Adrenal gland (tissue), 19 donors: ENCODE measurements at places on chromosomes 16 and 17.

- DNase-seq = no peak
These were observed 10.8 kb downstream of the NGFR start for GRCh38 chr17:49505854-49506253.

DNA sequence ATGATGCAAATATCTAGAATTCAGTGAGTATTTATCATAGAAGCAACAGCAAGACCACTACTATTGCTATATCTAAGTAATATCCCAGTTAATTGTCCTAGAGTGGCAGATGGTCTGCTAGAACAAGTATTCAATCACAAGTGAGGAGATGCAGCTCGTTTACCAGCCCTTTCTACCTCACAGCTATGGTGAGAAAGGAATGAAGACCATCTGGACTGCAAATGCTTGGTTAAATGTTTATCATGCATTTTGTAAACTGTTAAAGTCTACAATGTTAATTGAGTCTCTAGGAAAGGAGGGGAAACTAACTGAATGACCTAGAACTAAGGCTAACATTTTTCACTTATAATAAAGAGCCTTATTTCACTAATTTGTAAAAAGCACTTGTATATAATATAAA lies 52.5 kb downstream of the CNOT1 start:
- no peak for DNase-seq

GRCh38 chr17:48564188-48565021 lies 13.7 kb downstream of the HOXB4 start:
- DNase-seq = peak; percentile 36

- no peak for DNase-seq
These were observed 17.2 kb upstream of the OSGIN1 start for GRCh38 chr16:83935858-83936255.

GRCh38 chr17:41975099-41976083 lies 8.8 kb downstream of the CNP start:
- DNase-seq = peak; percentile 57

DNA sequence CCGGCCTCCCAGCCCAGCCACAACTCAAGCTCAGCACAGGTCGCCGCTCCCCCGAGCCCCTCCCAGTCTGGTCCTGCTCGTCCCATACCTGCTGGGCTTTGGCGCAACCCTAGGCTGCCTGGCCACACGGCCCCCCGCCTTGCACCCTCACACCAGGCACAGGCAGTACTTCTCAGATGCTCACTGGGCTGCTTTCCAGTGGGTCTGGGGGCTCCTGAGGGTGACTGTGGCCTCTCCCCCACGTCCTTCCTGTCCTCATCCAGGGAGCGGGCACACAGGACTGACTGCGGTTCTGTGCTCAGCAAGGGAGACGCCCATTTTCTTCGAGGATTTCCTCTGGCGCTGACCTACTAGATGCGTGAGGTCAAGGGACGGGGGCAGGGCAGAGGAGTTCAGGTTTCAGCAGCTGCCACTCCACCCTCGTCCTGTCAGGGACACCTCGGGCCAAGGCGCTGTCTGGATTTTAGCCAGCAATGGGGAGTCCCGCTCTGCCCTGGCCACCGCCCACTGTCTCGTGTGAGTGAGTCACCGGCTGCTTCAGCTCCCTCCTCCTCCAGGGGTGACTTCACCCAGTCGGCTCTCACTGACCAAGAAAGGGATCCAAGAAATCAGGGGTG lies 115.8 kb downstream of the NPIPB11 start:
- DNase-seq = peak; percentile 97

DNA sequence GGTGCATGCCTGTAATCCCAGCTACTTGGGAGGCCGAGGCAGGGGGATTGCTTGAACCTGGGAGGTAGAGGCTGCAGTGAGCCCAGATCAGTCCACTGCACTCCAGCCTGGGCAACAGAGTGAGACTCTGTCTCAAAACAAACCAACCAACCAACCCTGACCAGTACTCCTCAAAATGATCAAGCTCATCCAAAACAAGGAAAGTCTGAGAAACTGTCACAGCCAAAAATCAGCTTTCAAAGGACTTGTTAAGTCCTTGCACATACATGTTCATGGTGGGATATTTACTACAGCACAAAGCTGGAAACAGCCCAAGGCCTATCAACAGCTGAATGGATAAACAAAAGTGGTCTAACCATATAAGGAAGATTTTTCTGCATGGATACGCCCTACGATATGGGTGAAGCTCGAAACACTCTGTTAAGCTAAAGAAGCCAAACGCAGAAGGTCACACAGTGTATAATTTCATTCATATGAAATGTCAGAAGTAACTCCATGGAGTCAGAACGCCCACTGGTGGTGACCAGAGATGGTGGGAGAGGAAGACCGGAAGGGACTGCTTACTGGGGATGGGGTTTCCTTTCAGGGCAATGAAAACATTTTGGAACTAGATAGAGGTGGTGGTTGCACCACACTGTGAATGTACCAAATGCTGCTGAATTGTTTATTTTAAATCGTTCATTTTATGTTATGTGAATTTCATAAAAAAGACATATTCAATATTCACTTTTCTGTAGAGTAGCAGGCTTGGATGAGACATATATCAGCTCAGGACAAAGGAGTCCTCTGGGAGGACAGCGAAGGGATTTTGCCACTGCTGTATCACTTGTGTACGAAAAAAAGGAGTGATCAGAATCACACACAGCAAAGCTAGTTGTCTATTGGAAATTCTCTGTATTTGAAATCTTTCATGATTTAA lies 17.7 kb downstream of the CCL17 start:
- peak; percentile 52 for DNase-seq

- DNase-seq = no peak
These were observed 536.3 kb downstream of the GRIN2A start for GRCh38 chr16:9645911-9646310.

GRCh38 chr16:62391134-62391533 lies 354.9 kb upstream of the CDH8 start:
- DNase-seq = no peak

- DNase-seq = peak; percentile 57
These were observed 66.3 kb downstream of the BPTF start for GRCh38 chr17:67891481-67892119.

DNA sequence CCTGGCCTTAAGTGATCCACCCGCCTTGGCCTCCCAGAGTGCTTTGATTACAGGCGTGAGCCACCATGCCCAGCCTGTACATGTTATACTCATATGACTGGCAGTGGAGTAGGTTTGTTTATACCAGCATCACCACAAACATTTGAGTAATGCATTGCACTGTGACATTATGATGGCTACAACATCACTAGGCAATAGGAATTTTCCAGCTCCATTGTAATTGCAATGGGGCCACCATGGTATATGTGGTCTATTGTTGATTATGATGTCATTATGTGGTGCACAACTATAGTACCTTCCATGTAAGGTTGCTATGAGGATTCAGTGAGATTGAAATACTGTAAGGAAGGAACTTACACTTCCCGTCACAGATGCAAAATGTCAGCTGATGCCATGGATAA lies 168.9 kb downstream of the COPRS start:
- DNase-seq = no peak

DNA sequence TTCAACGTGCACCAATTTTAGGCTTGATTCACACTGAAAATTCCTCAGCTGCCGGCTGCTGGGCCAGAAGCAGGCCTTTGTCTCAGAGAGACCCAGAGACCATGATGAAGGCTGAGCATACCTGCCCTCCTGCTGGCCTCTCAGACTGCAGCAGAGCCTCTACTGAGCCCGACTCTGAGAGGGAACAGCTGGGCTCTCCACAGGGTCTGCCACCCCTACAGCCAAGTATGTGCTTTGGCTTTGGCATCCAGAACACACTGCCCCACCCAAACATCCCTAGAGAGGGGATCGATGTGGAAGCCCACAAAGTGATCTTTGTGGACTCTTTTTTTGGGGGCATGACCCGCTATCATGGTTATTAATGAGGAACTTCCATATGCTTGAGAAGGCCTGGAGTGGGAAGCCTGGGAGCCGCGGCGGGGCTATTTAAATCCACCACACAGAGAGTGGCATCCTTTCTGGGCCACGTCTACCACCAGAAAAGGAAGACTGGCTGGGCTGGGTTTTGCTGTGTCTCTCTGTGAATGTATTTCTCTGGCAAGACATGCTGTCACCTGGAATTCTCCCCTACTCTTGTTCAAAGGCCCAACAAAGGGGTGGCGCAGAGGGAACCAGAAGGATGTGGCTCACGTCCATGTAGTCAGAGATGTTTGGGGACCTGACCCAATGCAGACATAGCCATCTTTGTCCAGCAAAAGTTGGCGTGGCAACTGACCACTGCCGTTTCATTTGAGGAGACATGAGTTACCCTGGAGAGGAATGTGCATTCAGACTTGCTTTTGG lies 69.3 kb downstream of the GNAO1 start:
- DNase-seq = no peak

GRCh38 chr16:28183484-28183883 lies 28.3 kb downstream of the XPO6 start:
- no peak for DNase-seq

- no peak for DNase-seq
These were observed 2.3 kb downstream of the TGFB1I1 start for GRCh38 chr16:31474173-31474714.

GRCh38 chr17:40034426-40035161 lies 19.4 kb downstream of the CSF3 start:
- DNase-seq = no peak

- DNase-seq = no peak
These were observed 103.7 kb downstream of the NPIPB5 start for GRCh38 chr16:22614271-22614947.

- no peak for DNase-seq
These were observed 20.0 kb downstream of the ADAMTS18 start for GRCh38 chr16:77414752-77415231.

GRCh38 chr16:70395345-70395901 lies 43.5 kb downstream of the ST3GAL2 start:
- peak; percentile 76 for DNase-seq

DNA sequence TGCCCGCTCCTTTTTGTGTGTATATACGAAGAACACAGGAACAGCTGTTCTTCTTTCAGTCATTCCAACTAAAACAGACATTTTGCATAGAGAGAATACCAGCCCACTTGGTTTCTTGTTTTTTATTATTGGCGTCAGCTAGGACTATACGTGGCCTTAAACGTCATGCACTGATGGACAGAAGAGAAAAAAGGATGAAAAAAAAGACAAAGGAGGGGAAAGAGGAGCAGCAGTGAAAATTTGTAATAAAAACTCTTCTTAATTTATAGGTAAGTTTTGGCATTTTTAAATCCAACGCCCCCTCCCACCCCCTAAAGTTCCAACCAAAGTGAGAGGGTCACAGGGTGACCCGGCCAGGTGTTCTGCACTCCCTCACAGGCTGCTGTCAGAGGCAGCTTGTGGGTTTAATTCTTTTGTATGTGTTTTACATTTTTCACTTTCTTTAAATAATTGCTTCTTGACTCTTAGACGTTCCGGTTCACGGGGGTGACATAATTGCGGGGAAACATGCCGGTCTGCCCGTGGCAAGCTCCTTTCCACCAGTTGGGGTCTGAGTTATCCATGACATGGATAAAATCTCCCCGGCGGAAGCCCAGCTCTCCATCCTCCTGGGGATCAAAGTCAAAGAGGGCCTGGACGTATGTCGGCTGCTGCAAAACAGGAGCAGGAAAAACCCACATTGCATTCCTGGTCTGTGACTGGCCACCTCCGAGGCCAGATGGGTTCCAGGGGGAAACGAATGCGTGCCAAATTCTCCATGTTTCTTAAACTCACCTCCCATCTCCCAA lies 30.9 kb upstream of the SLC25A19 start:
- DNase-seq = no peak

DNA sequence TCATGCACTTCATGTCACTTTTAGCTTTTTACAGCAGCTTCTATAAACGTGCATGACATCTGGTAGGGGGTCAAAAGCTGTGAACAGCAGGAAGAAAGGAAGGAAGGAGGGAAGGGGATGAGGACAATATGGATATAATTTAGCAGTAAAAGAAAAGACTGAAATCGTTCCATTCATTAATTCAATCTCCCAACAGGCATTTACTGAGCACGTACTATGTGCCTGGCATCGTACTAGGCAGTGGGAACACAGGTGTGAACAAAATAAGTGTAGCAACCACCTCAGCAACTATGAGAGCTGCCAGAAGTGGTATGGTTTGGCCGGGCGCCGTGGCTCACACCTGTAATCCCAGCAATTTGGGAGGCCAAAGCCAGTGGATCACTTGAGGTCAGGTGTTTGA lies 19.1 kb upstream of the USP7 start:
- no peak for DNase-seq

- DNase-seq = peak; percentile 79
These were observed 102.6 kb downstream of the ZNF778 start for GRCh38 chr16:89319886-89320781.

DNA sequence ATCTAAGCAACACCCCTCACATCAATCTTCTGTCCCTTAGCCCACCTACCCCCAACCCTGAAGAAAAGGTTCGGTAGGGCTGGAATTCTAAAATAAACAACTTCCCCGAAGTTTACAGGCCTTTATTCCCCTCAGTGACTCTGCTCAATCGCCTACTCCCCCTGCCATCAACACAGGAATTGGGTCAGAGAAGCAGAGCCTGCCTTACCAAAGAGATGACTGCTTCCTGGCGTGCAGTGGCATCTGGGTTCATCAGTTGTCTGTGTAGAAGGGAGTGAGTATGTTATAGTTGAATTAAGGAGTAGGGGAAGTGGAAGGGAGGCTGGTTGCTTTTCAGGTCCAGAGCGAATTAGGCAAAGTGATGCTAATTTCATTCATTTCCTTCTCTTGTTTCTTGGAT lies 12.7 kb downstream of the HEATR9 start:
- DNase-seq = no peak

- DNase-seq = no peak
These were observed 9.0 kb downstream of the HAS3 start for GRCh38 chr16:69114346-69114975.

GRCh38 chr17:39325528-39326240 lies 75.7 kb downstream of the FBXL20 start:
- no peak for DNase-seq

- no peak for DNase-seq
These were observed 5.1 kb downstream of the KRT31 start for GRCh38 chr17:41392278-41392677.

DNA sequence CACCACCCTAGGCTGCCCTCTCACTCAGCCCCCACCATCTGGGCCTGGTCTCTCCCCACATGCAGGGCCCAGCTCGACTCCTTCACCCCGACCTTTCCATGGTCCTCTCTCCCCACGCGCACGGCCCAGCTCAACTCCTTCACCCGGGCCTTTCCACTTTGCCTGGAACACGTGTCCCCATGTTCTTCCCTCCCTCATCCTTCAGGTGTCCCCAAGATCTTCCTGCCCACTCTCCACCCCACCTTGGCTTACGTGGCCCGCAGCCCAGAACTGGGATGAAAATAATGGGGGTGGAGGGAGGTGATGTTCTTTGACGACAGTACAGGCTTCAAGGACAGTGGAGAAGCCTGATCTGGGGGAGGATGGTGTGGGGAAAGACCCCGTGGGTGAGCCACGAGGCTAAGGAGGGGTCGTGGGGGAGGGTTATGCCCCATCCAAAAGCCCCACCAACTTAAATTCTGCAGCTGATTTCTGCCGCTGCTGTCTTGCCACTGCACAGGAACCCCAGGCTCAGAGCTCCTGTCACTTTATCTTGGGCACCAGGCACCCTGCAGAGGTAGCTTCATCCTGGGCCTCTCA lies 9.9 kb upstream of the MEAK7 start:
- DNase-seq = no peak
